Heart right ventricle (tissue), 16 donors: ENCODE measurements at places on chromosomes 13 and 19. TPM values are rescaled to one million over a fixed set of nuclear protein-coding genes. Genes with fewer than 3 reads are reported as not detected.
A peak's percentile ranks its signal among the peaks of the same experiment; 100 is the strongest.

Gene MBD3
- total RNA-seq, result 55.9 TPM

Gene ZNF480
- total RNA-seq, result 12.6 TPM

Gene POGLUT2
- 2.5 TPM for total RNA-seq

GRCh38 chr13:109646423-109646822 lies 140.0 kb downstream of the IRS2 start:
- no peaks in the 10 kb centered on the region for H3K4me1 ChIP-seq
- H3K4me3 ChIP-seq, result no peak overlapping the region
- H3K36me3 ChIP-seq, result no peaks in the 10 kb centered on the region
- no peak overlapping the region for H3K27ac ChIP-seq
- no peaks in the 10 kb centered on the region for H3K27me3 ChIP-seq

DNA sequence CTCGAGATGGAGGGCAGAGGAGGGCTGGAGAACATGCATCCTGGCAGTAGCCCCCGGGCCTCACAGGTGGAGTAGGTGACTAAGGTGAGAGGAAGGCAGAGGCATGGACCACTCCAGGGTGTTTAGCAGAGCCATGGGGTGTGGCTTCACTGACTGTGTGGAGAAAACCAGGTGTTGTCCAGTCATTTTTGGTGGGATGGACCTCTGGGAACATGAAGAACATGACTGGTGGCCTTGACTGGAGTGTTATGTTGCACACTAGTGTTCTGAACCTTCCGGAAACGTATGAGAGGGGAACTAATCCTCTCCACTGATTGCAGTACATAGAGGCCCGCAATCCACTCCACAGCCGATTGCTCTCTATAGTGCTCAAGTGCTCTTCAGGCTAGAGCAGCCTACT lies 16.9 kb downstream of the MED26 start:
- peaks cover 70% of the 10 kb centered on the region for H3K4me1 ChIP-seq
- no peaks in the 10 kb centered on the region for H3K27me3 ChIP-seq
- peak overlapping the region; percentile 67 for H3K27ac ChIP-seq
- H3K36me3 ChIP-seq, result no peaks in the 10 kb centered on the region
- H3K4me3 ChIP-seq, result no peak overlapping the region

DNA sequence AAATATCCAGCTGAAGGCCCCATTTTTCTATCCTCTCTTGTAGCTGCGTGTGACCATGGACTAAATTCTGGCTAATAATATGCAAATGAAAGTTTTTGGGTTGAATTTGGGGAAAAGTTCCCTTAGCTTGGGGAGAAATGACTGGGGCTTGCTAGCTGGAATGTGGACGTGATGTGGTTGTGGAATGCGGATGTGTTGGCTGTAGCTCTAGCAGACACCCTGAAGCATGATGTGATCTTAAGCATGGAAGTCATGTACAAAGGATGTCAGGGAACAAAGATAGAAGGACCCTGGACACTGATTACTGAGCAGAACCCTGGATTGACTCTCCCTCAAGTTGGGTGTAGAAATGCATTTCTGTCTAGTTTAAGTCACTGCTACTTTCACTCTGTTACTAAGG lies 25.4 kb upstream of the SCEL start:
- H3K36me3 ChIP-seq, result no peaks in the 10 kb centered on the region
- H3K27ac ChIP-seq, result no peak overlapping the region

DNA sequence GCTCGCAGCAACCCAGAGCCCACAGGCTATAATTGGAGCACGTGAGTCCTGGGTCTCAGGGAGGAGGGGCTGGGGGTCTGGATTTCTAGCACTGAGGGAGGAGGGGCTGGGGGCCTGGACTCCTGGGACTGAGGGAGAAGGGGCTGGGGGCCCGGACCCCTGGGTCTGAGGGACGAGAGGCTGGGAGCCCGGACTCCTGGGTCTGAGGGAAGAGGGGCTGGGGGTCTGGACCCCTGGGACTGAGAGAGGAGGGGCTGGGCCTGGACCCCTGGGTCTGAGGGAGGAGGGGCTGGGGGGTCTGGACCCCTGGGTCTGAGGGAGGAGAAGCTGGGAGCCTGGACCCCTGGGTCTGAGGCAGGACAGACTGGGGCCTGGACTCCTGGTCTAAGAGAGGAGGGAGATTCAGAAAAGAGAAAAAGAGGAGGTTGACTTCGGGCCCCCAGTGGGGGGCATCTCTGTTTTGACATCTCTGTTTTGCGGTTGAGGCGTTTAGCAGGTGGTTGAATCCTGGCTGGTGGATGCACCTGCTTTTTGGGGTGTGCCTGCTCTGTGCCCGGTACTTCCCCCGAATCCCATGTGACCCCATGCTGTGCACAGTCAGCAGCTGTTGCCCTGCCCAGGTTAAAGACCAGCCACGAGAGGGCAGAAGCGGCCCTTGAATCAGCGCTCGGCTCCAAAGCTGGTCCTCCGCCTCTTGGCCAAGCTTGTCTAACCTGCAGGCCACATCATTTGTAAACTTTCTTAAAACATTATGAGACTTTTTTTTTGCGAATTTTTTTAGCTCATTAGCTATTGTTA lies 10.5 kb downstream of the PVR start:
- no peaks in the 10 kb centered on the region for H3K27me3 ChIP-seq
- no peak overlapping the region for H3K27ac ChIP-seq
- no peak overlapping the region for H3K4me3 ChIP-seq
- peaks cover 40% of the 10 kb centered on the region for H3K36me3 ChIP-seq
- peak; percentile 71 for DNase-seq
- H3K4me1 ChIP-seq, result peaks cover 19% of the 10 kb centered on the region

DNA sequence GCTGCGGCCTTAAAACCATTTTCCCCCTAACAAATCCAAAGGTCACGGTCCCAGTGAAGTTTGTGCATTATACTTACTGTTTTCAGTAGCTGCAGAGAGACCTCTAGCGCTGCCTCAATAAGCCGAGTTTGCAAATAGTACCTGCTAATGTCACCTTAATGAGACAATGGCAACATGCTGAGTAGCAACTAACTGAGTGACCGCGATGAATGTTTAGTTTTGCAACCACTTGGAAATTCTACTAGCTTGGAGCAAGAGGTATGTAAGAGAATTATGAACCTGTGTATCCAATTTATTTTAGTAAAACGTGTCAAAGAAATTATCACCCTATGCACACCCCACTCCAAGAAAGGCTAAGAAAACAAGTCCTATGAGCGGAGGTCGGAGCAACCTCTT lies 1.2 kb downstream of the KPNA3 start:
- H3K4me3 ChIP-seq, result peak overlapping the region; percentile 86
- H3K4me1 ChIP-seq, result peaks cover 36% of the 10 kb centered on the region
- H3K36me3 ChIP-seq, result no peaks in the 10 kb centered on the region
- no peak for DNase-seq
- H3K27ac ChIP-seq, result peak overlapping the region; percentile 96

DNA sequence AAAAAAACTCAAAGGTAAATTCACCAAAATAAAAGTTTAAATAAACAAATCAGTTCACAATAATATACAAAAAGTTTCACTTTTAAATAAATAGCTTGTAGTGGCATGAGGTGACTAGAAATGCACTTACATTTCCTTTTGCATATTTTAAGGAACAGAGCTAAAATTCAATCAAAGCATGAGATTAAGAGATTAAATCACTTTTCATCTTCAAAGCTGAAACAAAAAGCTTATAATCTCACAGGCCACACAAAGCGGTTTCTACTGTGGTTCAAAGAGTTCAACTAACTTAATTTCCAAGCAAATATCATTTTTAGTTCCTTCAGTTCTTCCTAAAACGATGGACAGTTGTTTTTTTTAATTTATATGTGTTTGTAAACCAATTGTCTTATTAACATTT lies 38.9 kb downstream of the TSC22D1 start:
- peaks cover 9% of the 10 kb centered on the region for H3K36me3 ChIP-seq
- no peak overlapping the region for H3K27ac ChIP-seq
- H3K4me1 ChIP-seq, result no peaks in the 10 kb centered on the region
- DNase-seq, result no peak

GRCh38 chr13:69999875-70000274 lies 107.8 kb upstream of the ATXN8OS start:
- no peaks in the 10 kb centered on the region for H3K4me1 ChIP-seq
- H3K4me3 ChIP-seq, result no peak overlapping the region
- H3K36me3 ChIP-seq, result no peaks in the 10 kb centered on the region
- H3K27me3 ChIP-seq, result no peaks in the 10 kb centered on the region

DNA sequence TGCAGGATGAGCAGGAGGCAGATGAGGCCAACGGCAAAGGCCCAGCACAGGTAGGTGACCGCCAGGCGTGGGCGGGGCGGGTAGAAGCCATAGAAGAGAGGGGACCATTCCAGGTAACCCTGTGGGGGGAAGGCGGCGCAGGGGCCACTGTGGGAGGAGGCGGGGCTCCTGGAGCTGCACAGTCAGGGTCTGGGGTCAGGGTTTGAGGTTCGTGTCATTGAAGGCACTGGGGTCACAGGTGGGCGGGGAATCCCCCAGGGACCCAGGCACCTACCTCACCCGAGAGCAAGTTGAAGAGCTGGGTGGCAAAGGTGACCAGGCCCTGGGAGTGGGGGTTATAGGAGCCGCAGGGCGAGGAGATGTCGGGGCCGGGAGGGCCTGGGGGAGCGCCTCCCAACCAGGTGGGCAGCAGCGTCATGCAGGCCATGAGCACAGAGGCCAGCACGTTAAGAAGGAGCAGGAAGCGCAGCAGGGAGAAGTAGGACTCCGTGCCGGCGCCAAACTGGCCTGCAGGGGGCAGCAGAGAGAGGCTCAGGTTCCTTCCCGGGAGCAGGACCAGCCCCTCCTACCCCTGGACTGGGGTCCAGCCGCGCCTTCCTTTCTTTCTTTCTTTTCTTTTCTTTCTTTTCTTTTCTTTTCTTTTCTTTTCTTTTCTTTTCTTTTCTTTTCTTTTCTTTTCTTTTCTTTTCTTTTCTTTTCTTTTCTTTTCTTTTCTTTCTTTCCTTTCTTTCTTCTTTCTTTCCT lies 4.6 kb downstream of the TMC4 start:
- H3K27me3 ChIP-seq, result peaks cover 25% of the 10 kb centered on the region
- peaks cover 23% of the 10 kb centered on the region for H3K4me1 ChIP-seq
- H3K36me3 ChIP-seq, result no peaks in the 10 kb centered on the region
- H3K27ac ChIP-seq, result no peak overlapping the region
- peak; percentile 96 for DNase-seq
- H3K4me3 ChIP-seq, result no peak overlapping the region

DNA sequence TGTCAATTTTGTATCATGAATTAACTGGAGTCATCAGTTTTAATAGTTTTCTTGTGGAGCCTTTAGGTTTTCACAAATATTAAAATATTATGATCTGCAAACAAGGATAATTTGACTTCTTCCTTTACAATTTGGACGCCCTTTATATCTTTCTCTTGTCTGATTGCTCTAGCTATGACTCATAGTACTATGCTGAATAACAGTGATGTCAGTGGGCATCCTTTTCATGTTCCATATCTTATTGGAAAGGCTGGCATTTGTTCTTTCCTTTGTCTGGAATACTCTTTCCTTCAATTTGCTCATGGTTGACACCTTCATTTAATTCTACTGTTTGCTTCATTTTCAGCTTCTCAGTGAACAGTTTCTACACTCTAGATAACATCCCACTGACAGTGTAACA lies 1129.3 kb downstream of the SLITRK5 start:
- H3K4me3 ChIP-seq, result no peak overlapping the region
- H3K27ac ChIP-seq, result no peak overlapping the region

DNA sequence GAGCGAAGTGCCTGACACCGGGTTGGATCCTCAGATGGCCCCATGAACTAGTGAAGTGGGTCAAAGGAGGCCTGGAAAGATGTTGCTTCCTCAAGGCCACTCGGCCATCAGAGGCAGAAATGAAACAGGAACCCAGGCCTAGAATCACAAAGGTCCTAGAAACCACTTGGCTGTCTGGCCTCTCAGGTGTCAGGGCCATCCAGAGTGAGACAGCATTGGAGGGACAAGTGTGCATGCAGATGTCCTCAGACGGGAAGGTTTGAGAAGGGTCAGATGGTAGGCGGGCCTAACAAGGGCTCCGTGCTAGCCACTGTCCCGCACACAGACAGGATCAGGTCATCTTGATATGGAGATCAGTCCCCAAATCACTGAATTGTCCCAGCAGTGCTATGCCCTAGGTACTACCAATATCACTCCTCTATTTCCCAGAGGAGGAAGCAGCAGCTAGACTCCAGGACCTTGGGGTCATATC lies 14.3 kb downstream of the CCDC97 start:
- no peaks in the 10 kb centered on the region for H3K27me3 ChIP-seq
- H3K36me3 ChIP-seq, result peaks cover 14% of the 10 kb centered on the region
- no peak for DNase-seq
- H3K27ac ChIP-seq, result peak overlapping the region; percentile 93
- H3K4me1 ChIP-seq, result peaks cover 83% of the 10 kb centered on the region
